Activated CD8-positive, alpha-beta memory T cell treated with anti-CD3 and anti-CD28 coated beads for 36 hours (primary cell): ENCODE measurements at places on chromosomes 11 and 22. TPM values are rescaled to one million over a fixed set of nuclear protein-coding genes. Genes with fewer than 3 reads are reported as not detected.

OR51A4 gene
- not detected for total RNA-seq

ZNF280B gene
- 4.1 TPM for total RNA-seq

SNAP29 gene
- 20.2 TPM for total RNA-seq

USP28 gene
- 24.7 TPM for total RNA-seq

FREY1 gene
- 1.1 TPM for total RNA-seq
